ENCODE measurements at places on chromosomes 13 and 19.
A peak's percentile ranks its signal among the peaks of the same experiment; 100 is the strongest.

- no peak for DNase-seq
Measured at GRCh38 chr13:29315847-29316246, 279.6 kb downstream of the SLC7A1 start.

- peak; percentile 52 for DNase-seq
Measured at GRCh38 chr13:41222259-41222852, 28.0 kb upstream of the KBTBD7 start.

- DNase-seq, result no peak
Measured at GRCh38 chr19:31392464-31392863, 43.2 kb upstream of the TSHZ3 start.

DNA sequence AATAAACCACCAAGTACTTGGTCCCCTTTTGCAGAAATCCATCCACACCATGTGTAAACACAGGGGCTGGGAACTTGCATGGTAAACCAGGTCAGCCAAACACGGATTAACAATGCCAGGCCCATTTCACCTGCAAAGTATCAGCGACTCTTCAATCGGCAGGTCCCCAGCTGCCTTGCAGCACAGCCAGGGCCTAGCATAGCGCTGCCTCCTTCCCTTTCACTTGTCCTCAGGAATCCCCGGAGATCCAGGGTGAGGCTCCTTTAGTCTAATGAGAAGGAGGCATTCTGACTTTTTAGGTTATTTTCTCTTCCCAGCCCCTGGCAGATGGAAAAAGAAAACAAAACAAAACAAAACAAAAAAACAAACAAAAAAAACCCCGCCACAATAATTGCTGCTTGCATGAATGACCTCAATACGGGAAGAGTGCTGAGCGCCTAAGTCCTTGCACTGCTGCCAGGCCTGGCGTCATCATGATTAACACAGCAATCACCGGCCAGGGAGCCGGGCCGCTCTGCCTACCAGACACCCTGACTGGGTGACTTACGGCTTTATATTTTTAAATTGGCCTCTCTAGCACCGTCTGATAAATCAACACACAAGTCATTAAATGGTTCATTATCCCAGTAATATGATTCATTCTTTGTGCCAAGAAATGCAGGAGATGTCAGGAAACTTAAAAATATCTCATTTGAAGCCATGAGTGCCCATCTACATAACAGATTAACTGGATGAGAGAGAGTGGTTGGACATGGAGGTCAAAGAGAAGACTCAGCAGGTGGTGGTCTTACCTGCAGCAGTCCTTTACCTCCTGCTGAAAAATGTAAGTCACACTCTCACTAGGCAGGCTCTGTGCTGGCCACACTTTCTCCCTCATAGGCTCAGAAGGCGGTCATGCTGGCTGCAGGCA lies 692.7 kb downstream of the UQCRFS1 start:
- no peak for DNase-seq

DNA sequence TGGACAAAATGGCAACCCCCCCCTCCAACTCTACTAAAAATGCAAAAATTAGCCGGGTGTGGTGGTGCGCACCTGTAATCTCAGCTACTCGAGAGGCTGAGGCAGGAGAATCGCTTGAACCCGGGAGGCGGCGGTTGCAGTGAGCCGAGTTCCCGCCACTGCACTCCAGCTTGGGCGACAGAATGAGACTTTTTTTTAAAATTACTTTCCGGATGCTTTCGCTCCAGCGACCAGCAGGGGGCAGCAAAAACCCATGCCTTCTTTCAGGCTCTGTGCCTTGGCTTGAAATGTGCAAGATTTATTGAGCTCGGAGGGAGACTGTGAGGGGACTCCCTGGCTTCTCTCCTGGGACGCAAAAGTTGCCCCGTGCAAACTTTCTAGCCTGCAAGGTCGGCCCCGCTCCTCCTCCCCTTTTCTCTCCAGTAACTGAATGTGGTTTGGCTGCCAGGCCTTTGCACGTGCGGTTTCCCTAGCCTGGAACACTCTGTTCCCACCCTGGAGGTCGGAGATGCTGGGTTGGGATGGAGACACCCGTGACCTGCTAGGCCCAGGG lies 61.4 kb upstream of the NFIC start:
- DNase-seq, result peak; percentile 76

DNA sequence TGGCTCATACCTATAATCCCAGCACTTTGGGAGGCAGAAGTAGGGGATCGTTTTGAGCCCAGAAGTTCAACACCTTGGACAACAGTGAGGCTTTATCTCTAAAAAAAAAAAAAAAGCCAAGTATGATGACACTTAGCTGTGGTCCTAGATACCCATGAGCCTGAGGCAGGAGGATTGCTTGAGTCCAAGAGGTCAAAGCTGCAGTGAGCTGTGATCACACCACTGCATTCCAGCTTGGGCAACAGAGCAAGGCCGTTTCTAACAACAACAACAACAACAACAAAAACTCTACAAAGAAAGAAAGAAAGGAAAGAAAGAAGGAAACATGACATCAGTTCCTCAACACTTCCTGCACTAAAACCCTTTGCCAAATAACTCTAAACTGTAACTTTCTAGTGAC lies 265.1 kb upstream of the DACH1 start:
- DNase-seq, result no peak

- no peak for DNase-seq
Measured at GRCh38 chr19:7975037-7975436, 30.4 kb downstream of the ELAVL1 start.

- no peak for DNase-seq
Measured at GRCh38 chr19:32555786-32556185, 25.2 kb upstream of the PDCD5 start.

GRCh38 chr13:28408235-28408848 lies 86.6 kb downstream of the FLT1 start:
- DNase-seq, result no peak

- DNase-seq, result no peak
Measured at GRCh38 chr13:24842549-24843274, 78.7 kb downstream of the RNF17 start.

- no peak for DNase-seq
Measured at GRCh38 chr13:64041296-64041695, 2625.6 kb upstream of the PCDH20 start.

DNA sequence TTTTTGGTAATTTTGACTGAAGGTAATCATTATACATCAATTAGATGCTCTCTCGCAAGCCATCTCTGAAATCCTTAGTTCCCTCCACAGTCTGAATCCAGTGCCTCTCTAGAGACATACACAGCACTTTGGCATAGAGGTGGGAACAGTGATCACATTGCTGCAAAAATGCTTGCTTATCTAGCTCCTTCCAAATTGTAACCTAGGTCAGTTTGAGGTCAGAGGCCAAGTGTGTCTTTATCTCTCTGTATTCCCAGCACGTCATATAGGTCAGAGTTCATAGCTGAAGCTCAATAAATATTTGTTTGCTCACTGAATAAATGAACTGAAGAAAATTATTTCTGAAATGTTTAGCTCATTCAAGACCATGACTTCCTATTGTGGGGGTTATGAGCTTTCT lies 462.5 kb downstream of the DIAPH3 start:
- no peak for DNase-seq

- DNase-seq, result no peak
Measured at GRCh38 chr13:102772042-102772425, 1.6 kb downstream of the TEX30 start.

DNA sequence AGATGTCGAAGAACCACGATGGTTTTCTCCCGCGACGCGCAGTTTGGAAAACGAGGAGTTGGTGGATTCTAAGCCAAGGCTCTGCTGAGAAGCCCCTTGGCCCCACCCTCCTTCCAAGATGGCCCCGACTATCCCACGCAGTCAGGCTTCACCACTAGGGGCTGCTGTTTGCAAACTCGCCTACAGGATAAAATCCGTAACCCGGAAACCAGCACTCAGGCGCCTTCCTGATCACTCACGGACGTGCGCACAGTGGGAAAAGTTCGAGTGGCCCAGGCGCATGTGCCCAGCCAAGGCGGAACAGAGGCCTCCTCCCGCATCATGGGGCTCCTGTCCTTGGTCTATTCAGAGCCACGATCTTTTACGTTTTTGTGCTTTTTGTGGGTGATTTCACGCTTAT lies 19.2 kb upstream of the UQCR11 start:
- peak; percentile 47 for DNase-seq

GRCh38 chr19:35290381-35291127 lies 1.4 kb upstream of the MAG start:
- DNase-seq, result no peak

GRCh38 chr19:42985588-42985987 lies 40.7 kb downstream of the PSG11 start:
- no peak for DNase-seq

GRCh38 chr19:18745012-18745735 lies 45.9 kb downstream of the COMP start:
- no peak for DNase-seq

DNA sequence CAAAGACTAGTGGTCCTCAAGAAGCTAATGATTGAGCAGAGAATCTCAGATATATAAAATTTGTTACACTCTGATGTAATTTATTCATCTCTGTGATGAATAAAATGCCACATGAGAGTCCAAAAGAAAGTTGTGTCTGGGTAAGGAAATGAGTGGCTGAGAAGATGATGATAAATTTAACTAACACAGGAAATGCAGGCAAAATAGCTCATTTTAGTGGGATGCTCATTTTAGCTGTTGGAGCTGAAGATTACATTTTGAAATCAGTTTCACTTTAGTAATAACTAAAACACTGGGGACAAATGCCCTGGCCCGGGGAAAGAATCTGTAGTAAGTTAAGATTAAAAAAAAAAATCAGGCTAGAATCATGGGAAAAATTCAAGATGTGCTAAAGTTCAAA lies 35.2 kb downstream of the SPRY2 start:
- no peak for DNase-seq

DNA sequence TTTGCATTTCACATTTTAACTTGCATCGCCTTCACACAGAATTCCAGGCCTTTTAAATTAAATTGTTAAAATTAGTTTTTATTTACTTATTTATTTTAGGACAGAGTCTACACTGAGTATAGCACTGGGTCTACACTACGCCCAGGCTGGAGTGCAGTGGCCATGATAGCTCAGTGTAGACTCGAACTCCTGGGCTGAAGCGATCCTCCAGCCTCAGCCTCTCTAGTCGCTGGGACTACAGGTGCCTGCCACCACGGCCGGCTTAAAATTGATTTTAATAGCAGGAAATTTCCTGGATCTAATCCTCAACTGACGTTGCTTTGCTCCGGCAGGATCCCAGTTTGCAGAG lies 301 bp upstream of the ZNF610 start:
- no peak for DNase-seq

Measured in activated T-cell treated with anti-CD3 and anti-CD28 coated beads, Interleukin-2, amount 50 U/mL, for 4 hours (primary cell).